Stimulated activated CD8-positive, alpha-beta memory T cell treated with anti-CD3 and anti-CD28 coated beads, Interleukin-7, amount 100 ng/mL, for 1 hour (primary cell): ENCODE measurements at places on chromosomes 6 and 20.

DNA sequence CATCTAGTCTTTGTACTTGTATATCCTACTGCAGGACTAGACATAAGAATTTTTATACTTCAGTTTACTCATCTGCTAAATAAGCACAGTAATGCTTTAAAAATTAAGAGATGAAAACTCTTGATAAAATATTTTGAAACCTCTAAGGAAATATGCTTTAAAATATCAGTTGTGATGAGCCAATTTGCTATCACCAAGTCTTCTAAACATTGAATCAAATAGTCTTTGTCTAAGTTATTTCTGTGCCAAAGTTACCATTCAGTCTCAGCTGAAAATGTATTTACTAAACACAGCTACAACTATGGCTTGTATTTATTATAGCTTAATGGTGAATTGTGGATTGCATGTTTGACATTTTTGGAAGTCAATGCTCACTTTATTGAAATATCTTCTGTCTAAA is 46.2 kb upstream of the RFPL4B start:
- no peak for DNase-seq

- DNase-seq, result no peak
Measured at GRCh38 chr6:143158113-143158581, 97.5 kb downstream of the AIG1 start.

GRCh38 chr6:166488076-166488685 is 98.3 kb downstream of the RAMACL start:
- peak; percentile 43 for DNase-seq

DNA sequence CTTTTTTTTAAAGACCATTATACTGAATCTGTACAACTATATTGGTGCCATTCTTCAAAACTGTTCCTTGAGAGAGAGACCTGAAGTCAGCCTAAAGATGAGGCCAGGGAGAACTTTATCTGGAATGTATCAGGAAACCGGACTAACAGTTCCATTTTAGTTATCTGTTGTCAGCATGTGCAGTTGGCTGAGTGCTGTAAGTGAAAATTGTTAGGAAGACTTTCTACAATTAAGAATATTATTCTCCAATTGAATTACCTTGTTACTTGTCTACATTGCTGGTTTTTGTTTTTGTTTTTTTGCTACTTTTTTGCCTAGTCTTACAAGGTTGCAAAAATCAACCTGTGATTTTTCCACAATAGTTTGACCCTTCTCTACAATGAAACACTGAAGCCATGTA is 7.5 kb downstream of the CEP57L1 start:
- no peak for DNase-seq
